ENCODE measurements at places on chromosomes 16 and 17.
A peak's percentile ranks its signal among the peaks of the same experiment; 100 is the strongest.

DNA sequence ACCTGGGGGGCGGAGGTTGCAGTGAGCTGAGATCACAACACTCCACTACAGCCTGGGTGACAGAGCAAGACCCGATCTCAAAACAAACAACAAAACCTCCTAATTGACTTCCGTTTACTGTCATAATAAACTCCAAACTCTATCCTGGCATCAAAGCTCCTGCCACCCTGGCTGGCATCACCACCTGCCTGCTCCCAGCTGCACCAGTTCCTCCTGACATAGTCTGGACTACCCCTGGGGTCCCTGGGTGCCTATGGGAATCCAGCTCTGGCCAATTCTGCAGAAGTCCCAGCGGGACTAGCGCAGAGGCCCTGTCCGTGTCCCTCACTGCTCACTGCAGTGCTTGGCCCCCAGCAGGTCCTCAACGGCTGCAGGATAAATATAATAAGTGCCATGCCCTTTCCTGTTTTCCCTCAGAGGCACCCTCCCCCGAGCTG lies 723 bp downstream of the NTHL1 start:
- DNase-seq: no peak

GRCh38 chr16:30721606-30722005 lies 22.6 kb downstream of the SRCAP start:
- no peak for DNase-seq

DNA sequence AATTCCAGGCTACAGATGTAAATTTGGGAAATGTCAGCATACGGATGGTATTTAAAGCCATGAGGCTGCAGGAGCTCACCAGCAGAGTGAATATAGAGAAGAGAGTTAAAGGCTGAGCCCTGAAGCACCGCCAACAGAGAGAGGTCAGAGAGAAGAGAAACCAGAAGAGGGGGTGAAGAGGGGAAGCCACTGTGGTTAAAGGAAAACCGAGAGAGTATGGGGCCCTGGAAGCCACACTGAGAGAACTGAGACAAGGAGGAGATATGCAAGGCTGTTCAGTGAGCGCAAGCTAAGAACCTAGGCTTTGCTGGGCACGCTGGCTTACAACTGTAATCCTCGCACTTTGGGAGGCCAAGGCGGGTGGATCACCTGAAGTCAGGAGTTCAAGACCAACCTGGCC lies 24.6 kb downstream of the COPRS start:
- DNase-seq: no peak

GRCh38 chr17:77161953-77162352 lies 21.2 kb downstream of the SEC14L1 start:
- no peak for DNase-seq

DNA sequence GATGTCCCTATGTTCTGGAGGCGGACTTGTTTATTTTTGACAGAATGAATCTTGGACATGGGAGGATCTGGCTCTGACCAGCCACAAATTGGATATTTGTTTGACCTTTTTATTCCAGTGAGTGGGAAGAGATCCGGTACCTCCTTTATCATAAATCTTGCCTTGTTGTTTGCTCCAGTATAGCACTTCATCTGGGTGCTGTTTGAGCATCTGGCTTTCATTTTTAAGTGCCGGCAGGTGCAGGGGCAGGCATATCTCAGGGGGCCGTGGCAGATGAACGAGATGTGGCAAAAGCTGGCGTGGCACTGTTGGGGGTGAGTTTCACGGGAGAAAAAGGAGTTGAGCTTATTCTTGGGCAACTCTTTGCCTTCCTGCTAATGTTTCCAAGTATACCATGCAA lies 37.8 kb downstream of the MSI2 start:
- DNase-seq: no peak

GRCh38 chr17:41687828-41688640 lies 651 bp upstream of the EIF1 start:
- no peak for DNase-seq

DNA sequence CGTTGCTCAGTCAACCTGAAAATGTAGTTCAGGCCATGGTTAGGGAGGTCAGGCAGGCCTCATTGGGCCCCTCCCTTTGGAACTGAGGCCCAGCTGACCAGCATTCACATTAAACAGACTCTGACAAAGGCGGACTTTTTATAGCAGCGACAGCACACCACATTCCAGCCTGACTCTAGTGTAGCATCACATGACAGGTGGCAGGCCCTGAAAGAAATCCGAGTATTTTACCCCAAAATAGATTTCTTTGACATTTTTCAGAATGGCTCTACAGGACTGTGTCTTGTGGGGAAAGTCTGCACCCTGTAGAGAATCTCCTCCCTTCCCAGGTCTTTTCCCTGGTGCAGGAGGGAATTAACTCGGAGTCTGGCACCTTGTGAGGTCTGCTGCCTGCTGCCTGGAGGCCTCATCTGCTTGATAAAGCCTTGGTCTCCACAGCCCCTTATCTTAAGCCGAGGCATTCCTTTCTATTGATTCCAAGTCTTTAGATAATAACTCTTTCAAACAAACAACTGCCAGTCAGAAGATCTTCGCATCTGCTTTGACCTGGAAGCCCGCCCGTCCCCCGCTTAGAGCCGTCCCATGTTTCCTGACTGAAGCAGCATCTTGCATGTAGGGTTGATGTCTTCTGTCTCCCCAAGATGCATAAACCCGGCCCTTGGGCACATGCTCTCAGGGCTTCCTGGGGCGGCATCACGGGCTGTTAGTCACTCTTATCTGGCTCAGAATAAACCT lies 44.0 kb upstream of the CAPN15 start:
- no peak for DNase-seq

GRCh38 chr16:58196898-58197313 lies 1.0 kb downstream of the CSNK2A2 start:
- no peak for DNase-seq

DNA sequence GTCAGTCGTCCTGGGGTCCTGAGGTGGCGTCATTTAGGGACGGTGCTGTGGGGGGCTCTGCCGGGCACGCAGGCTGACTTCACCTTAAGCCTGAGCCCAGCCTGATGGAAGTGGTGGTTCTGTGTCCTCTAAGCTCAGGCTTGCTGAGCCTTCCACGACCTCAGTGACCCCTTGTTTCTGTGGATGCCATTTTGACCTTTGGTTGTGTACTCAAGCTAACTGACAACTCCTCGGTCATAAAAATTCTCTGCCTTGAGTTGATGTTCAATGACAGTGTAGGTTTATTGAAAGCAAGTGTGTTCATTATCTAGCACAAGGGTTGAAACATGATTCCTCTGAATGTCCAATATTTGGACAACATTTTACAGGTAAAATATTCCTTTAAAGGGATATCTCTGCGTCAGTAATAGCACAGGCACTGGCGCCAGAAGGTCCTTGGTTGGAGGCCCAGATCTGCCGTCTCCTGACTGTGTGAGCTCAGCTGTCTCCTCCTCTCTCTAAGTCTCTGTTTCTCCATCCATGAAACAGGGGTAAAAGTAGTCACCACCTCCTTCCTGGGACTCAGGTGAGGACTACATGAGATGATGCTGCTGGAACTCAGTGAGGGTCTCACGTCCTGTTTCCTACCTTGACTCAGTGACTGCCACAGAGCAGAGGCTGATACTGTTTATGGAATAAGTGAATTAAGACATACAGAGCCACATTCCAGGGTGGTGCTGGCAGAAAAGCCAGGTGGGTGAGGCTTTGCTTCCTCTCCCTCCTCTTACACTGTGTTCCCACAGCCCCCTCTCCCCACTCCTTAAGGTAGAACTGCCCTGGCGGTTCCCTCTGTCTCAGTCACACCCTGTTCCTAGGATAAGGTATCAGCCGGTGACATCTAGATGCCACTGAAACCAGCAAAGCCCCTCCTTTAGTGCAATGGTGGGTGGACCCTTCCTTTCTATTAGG lies 75.7 kb downstream of the IRF8 start:
- DNase-seq: no peak

DNA sequence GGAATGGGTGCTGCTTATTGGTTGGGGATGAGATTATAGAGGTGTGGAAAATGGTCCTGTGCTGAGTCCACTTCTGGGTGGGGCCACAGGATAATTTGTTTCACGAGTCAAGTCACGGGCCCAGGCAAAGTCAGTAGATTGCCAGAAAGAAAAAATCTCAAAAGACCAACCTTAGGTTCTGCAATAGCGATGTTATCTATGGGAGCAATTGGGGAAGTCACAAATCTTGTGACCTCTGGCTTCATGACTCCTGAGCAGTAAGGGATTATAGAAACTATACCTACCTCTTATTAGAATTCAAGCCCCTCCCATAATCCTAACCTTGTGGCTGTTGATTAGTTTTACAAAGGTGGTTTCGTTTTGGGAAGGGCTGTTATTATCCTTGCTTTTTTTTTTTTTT lies 31.4 kb downstream of the WWP2 start:
- no peak for DNase-seq

DNA sequence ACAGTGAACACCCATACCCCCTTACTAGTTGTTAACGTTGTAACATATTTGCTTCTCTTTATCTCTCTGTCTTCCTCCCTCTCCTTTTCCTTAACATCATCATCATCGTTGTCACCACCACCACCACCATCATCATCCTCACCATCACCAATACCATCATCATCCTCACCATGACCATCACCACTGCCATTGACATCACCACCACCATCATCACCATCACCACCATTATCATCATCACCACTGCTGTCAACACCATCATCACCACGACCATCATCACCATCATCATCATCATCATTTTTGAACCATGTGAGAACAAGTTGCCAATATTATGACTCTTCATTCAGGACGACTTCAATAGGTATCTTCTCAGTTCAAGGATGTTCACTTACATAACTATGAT lies 35.5 kb downstream of the SHISA6 start:
- no peak for DNase-seq

DNA sequence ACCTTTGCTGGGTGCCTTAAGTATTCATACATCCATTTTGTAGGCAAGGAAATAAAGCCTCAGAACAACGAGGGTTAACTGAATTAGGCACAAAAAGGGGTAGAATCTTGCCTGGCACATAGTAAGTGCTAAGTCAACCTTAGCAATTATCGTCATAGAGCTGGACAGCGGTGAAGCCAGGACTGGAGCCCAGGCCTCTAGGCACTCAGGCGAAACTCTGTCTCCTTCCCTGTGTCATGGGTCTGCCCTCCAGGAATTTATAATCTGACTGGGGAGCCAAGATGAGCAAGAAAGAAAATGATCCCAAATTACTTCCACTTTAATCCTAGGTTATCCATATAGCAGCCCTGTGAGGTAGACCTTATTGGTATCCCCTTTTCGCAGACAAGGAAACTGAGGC lies 61.4 kb downstream of the KATNIP start:
- DNase-seq: no peak

- DNase-seq: no peak
Observed at GRCh38 chr17:64178011-64178825, 48.3 kb upstream of the ERN1 start.

DNA sequence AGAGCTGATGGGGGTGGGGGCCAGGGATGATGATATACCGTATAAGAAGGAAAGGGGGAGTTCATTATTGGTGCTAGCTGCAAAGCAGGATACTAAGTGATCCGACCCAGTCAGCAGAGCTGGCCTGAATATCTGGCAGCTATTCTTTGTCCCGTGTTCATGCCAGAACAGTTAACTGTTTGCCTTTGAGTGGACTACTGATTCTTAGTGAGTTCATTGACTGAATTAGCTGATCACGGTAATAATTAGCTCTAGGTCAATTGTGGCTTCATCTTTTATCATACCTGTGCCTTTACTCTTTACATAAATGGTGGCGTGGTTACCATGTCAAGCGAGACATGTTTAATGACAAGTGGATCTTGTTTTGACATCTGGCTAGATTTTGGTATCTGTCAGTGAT lies 5.3 kb downstream of the KPNB1 start:
- DNase-seq: no peak

GRCh38 chr16:87056083-87056482 lies 261.1 kb downstream of the C16orf95 start:
- DNase-seq: no peak

DNA sequence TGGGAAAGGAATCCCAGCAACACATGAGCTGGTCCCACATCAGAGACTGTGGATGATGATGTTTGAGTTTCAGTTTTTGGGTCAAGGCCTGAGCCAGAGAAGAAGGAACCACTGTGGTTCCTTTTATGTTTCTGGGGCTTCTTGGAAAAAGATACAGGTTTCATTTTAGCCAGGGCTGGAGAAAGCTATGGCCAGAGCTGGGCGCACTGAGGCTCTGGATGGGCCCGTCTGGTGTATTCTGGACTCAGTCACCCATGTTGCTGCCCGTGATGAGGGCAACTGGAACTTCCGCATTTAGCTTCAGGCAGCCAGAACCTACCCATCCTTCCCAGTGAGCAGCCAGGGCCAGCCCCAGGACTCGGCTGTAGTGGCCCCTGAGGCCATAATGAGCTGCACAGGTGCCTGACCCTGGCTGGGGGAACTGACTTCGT lies 15.0 kb upstream of the PITPNA start:
- DNase-seq: no peak

GRCh38 chr16:87369117-87369765 lies 14.3 kb downstream of the FBXO31 start:
- no peak for DNase-seq

- no peak for DNase-seq
Observed at GRCh38 chr17:77304746-77305473, 164.1 kb downstream of the SEC14L1 start.

- no peak for DNase-seq
Observed at GRCh38 chr16:24946155-24946554, 69.0 kb downstream of the ARHGAP17 start.

- DNase-seq: no peak
Observed at GRCh38 chr16:73846007-73846330, 450.6 kb upstream of the PSMD7 start.

DNA sequence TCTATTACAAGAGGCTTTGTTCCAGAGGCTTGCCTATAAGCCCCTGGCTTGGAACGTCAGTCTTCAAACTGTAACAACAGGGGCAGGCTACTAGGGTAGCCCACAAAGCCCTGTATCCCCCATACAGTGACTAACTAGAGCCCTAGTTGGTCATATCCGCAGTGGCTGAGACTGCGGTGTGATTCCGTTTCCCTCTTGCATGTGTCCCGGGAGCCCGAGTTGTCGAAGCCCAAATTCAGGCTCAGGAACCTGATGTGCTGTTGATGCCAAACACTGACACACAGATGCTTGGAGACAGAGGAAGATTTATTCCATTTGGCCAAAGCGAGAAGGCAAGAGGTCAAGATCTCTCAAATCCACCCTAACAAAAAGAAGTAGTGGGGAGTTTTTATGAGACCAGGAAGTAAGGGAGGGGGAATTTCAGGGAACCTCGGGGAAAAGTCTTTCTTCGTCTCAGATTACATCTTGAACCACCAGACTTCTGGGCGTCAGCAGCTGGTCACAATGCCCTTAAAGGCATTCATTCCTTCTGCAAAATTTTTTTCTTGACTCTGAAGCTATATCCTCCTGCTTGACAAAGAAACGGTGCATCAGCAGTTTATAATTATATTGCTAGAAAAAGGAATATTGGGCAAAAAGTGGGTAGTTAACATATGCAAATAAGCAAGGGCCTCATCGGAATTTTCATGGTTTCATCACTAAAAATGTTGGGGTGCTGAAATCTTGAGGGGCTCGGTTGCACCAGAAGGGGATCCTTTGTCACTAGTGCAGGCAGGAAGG lies 879 bp downstream of the SLFN5 start:
- peak; percentile 61 for DNase-seq

- no peak for DNase-seq
Observed at GRCh38 chr16:89119166-89119621, 25.5 kb downstream of the ACSF3 start.

All from activated CD4-positive, CD25-positive, alpha-beta regulatory T cell treated with anti-CD3 and anti-CD28 coated beads, Interleukin-2, amount 50 U/mL, for 72 hours (primary cell).